Upper lobe of right lung (tissue), 1 donor: ENCODE measurements at places on chromosomes 2 and 18.

DNA sequence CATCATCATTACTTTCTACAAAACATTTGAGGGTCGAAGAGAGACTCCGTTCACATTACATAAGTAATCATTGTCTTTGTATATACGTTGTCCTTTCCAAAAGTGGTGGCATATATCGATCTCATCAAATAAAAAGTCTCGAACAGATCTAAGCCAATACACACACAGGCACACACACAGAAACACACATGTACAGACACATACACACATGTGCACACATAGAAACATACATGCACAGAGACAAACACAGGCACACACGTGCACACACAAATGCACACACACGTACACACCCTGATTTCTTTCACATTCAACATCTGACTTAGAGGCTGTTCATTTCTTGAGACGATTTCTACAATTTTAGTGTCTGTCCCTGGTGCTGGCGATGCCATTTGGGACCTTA lies 17.5 kb upstream of the ALKAL2 start:
- no peak for DNase-seq

DNA sequence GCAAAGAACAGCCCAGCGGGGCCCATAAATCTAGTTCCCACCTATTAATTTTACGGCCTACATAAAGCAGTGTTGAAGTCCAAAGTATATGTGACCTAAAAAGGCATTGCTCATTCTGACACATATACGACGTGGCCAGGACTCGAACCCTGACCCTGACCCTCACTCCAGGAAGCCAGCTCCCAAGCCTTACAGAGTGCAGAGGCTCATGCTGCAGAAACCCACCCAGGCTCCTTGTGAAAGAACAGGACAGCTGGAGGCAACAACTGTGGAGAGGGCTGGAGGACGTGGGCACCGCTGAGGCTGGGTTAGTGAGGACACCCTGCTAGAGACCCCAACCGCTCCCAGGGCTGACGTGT lies 221.6 kb downstream of the CYP26B1 start:
- DNase-seq, result peak; percentile 43

- no peak for DNase-seq
Measured at GRCh38 chr2:190469771-190470170, 61.6 kb downstream of the MFSD6 start.

DNA sequence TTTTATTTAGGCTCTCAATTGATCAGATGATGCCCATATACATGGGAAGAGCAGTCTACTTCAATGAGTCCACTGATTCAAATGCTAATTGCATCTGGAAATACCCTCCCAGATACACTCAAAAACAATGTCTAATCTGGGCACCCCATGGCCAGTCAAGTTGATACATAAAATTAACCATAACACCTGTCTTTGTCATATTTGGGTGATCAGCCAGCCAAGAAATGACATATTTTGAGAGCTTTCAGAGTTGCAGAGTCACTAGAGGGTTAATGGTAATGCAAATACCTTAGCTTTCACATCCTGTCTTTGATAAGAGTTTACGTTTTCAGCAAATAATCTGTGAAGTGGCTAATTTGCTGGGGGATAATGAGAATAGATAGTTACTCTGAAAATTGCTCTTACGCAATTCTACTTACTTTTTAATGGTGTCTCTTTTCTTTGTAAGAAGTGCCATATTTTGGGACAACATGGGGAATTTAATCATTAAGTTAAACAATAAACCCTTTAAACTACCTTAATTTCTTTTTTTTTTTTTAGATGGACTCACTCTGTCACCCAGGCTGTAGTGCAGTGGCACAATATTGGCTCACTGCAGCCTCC lies 49.1 kb downstream of the CCDC195 start:
- DNase-seq, result no peak

- DNase-seq, result no peak
Measured at GRCh38 chr2:48438266-48438665, 91.7 kb upstream of the STON1 start.
